ENCODE measurements at places on chromosomes 4 and X.

DNA sequence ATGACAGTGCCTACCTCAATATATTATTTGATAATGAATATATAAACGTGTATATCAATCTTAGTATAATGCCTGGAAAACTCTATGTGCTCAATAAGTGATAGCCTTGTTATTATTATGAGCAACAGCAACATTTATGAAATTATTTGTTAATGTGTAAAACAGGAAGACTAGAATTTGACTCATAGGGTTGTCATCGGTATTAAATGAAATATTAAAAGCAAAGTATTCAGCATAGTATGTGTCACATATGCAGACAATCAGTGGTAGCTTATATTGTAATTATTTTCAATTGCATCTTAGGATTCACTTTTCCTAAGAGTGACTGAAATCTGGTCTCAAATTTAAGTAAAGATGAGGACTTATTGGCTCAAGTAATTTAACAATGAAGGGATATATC is 24.6 kb downstream of the SPANXD start:
- DNase-seq, result no peak

- DNase-seq, result no peak
These were observed 252.4 kb downstream of the CFAP299 start for GRCh38 chr4:80587871-80588385.

DNA sequence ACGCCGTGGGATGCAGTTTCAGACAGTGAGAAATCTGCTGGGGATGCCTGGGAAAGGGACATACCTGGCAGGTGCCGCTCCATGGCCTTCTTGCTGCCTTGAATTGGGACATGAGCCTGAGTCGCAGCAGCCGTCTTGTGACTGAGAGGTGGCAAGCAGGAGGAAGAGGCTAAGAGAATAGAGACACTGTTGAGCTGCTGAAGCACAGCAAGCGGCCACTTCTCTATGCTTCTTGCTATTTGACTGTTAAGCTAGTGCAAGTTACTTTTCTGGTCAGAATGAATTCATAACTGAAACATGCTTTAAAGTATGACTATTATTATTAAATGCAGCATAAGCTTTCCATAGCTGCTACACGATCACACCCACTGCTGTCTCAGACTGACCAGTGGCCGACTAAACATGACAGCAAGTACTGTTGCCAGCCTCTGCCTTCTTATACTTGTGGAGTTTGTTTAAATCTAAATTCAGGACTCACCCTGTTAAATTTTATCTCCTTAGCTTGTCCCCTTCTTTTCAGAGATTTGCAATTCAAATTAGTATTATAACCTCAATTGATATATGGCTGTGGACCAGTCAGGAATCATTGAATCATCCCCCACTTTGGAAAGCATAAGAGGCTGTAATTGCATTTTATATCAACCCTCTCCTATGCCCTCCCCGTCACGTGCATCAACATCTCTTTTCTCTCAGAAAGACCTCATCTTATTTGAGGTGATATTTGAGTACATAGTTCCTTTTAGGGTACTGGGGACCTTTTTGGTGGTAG is 24.8 kb upstream of the ACSL1 start:
- DNase-seq, result no peak

DNA sequence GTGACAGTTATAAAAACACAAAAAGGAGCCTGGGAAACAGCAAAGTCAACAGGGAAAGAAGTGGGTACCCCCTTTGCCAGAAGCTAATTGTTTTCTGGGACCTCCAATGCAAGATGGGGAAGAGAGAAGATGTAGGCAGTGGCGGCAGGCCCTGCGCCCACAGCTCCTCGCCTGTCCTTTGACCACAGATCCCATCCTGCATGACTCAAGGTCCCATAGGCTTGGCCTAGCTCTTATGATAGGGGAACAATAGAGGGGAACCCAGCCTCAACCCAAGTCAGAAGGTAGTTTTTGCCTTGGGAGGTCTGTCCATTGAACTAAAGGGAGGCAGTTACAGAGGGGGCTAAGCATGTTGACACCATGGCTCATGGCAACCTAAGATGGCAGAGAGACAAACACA is 14.2 kb downstream of the ZMYM3 start:
- no peak for DNase-seq

DNA sequence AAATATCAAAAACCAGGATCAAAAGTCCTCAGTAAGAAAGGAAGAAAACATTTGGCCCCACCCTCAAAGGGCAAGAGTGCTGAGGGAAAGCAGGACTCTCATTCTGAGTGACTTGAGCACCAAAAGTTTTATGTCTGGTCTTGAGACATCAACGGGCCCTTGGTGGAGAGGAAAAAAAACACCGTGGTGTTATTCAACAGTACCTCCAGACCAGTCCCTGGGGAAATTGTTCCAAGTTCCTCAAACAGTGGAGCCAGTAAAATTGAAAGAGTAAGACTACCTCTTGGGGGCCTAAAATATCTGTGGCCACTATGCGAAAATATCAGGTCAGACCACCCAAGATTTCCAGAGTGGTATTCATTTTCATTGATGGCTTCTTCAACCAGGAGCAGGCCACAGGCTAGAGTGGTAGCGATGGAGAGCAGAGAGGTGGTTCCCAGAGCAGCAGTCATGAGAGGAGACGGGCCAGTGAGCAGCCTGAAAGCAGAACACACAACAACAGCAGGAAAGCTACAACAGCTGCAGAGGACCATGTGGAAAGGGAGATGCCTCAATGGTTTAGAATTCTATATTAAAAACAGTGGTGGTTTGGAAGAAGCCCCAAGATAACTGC is 63.7 kb upstream of the RPL34 start:
- no peak for DNase-seq

- DNase-seq, result no peak
These were observed 270.8 kb upstream of the FGF13 start for GRCh38 chrX:138982365-138982764.

- DNase-seq, result no peak
These were observed 189.2 kb upstream of the CLNK start for GRCh38 chr4:10873809-10874208.

GRCh38 chrX:118596390-118596789 is 100.8 kb downstream of the DOCK11 start:
- DNase-seq, result no peak

GRCh38 chr4:176229645-176230044 is 34.3 kb upstream of the SPATA4 start:
- no peak for DNase-seq

DNA sequence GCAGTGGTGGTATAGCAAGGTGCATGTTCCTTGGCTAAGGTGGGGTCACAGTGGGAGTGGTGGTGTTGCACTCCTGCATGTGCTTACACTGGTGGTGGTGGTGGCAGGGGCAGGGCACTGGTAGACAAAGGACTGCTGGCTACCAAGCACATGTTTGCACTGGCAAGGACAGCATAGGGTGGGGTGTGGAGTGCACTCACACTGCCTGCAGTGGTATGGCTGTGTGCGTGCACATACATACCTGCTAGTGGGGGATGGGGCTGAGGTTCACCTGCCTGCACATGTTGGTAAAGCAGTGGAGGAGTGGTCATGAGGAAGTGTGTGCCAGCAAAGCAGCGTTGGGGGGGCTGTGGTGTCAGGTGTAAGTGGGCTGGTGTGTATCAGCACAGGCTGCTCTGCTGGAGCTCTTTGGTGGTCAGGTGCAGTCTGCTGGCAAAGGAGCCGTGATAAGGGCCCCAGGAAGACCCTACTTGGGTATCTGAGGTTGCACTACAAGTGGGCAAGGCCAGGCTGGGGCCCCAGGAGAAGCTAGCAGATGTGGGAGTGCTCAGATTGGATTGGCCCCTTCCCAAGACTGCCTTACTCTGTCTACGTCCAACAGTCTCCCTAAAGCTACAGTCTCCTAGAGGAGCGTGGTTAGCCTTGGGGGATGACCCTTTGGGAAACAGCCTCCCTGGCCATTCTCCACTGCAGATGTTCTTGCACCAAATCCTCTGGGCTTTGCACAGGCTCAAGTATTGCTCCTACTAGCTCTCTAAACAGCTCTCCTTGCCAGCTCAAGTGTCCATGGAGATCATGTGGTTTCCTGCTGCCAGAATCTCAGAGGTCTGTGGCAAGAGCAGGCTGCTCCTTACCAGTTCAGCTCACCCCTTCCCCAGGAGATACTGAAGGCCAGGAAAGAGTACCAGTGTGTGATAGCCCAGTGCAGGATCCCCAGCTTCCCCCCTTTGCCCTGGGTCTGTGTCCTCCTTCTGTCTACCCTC is 486.3 kb upstream of the PABPC4L start:
- DNase-seq, result no peak
